Left cardiac atrium (tissue), 4 donors: ENCODE measurements at places on chromosomes 5 and 9. TPM values are rescaled to one million over a fixed set of nuclear protein-coding genes. Genes with fewer than 3 reads are reported as not detected.

Gene FBLL1
- total RNA-seq, result 0.21 TPM

Gene DOCK8
- 5.5 TPM for total RNA-seq

Gene HARS1
- 35.3 TPM for total RNA-seq

Gene GMCL2
- total RNA-seq, result not detected

Gene NUTM2G
- not detected for total RNA-seq

Gene GPR150
- total RNA-seq, result 0.10 TPM

- DNase-seq, result no peak
Observed at GRCh38 chr5:535846-536698, 11.8 kb upstream of the SLC9A3 start.

DNA sequence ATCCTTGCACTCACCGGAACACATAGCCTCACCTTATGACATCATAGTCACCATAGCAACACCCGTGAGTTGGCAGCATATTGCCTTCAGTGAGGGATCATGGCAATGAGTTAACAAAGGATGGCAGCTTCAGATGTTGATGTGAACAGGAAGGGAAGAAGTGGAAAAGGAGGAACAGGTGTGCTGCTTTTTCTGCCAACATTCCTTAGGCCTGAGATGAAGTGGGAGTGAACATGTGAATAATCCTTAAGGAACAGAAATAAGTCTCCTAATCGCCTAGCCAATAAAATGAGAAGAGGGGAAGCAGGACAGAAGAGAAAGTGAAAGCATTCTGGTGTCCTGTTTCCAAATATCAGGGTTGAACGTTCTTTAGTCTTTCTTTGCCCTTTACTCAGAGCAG, 360.0 kb downstream of the BRINP1 start:
- DNase-seq, result no peak

GRCh38 chr5:55440188-55440646, 94.5 kb downstream of the PLPP1 start:
- DNase-seq, result no peak

DNA sequence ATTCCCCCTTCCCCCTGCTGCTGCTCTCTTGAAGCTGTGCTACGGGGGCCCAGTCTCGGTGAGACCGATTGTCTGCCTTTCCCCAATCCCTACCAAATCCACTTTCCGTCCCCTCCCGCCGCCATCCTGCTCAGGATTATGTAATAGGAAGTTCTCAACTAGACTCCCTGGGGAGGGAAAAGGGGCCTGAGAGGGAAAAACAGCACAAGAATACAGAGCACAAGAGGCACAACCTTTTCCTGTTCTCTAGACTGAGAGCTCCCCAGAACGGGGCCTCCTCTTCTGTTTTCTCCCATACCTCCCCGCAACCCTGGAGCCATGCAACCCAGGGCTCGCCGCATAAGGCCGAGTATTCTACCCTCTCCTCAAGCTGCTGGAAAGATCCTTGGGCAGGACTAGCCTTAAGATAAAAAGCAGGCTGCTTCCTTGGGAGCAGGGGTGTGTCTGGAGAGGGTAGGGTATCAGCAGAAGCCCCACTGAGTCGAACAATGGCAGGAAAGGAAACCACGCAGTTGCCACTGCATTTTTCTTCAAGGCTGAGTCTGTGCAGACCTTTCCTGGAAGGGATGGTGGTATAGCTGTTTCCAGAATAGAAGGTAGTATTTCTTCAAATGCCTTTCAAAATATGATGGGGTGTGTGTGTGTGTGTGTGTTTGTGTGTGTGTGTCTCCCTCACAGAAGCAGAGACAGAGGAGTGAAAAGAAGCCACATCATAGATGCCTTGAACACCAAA, 12.9 kb downstream of the MYORG start:
- DNase-seq, result peak; percentile 56

- DNase-seq, result no peak
Observed at GRCh38 chr5:171438738-171439137, 19.3 kb downstream of the FGF18 start.

DNA sequence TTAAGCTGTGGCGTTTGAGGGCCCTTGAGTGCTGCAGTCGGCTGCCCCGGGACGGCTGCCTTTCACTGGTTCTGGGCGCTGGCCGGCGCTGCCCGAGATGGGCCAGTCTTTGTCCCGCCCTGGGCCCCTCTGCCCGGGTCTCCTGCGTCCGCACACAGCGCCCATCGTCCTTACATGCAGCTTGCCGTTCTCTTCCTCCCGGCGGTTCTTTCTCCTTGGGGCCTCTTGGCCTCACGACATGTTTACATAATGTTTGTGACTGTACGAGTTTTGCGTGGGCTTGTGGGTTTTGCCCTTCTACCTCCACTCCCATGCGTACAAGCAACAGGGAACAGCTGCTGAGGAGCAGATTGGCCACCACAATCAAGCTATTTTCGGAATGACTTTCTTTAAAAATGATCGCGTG, 618 bp downstream of the TNPO1 start:
- DNase-seq, result peak; percentile 68

DNA sequence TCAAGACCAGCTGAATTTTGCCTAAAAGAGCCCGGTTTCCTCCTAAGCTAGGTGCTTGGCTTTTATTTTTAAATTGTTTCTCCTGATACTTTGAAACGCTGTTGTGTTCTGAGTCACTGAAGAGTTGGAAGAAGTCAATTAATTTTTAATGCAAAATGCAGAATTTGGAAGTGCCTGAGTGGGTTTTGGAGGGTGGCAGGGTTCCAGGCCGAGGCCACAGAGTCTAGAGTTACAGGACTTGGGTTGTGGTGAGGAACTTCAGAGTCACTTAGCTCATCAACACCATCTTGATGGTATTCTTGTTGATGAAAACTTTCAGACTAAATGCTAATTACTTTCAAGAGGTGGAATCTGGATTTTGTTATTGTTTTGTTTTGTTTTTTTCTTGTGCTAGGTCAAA, 130.6 kb downstream of the PDZD2 start:
- DNase-seq, result no peak

GRCh38 chr9:37986001-37986400, 82.1 kb upstream of the SLC25A51 start:
- DNase-seq, result no peak
